ENCODE measurements at places on chromosomes 5 and 9. TPM values are rescaled to one million over a fixed set of nuclear protein-coding genes. Genes with fewer than 3 reads are reported as not detected.

PAPPA gene
- 39.9 TPM for polyA plus RNA-seq

HBEGF gene
- polyA plus RNA-seq = 3.1 TPM

GFI1B gene
- polyA plus RNA-seq = not detected

PCDHB9 gene
- 0.49 TPM for polyA plus RNA-seq

SPINK13 gene
- polyA plus RNA-seq = not detected

KCNV2 gene
- polyA plus RNA-seq = not detected

PKN3 gene
- polyA plus RNA-seq = 3.4 TPM

PAX5 gene
- not detected for polyA plus RNA-seq

DNA sequence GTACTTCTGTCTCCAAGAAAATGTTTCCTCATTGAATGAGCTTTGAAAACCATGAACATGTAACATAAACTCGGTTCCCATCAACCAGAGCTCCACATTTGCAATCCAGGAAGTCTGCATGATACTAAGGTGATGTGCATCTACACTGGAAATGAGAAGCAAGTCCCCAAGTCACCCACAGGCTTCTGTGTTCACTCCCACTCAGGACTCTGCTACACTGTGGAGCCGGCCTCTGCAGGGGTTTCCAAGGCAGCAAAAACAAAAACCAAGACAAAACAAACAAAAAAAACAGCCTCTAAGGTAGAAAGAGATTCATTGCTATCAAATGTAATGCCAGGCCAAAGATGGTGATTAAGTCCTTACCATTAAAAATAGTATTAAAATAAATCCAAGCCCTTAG lies 593.7 kb downstream of the IRX1 start:
- no peak for DNase-seq

DNA sequence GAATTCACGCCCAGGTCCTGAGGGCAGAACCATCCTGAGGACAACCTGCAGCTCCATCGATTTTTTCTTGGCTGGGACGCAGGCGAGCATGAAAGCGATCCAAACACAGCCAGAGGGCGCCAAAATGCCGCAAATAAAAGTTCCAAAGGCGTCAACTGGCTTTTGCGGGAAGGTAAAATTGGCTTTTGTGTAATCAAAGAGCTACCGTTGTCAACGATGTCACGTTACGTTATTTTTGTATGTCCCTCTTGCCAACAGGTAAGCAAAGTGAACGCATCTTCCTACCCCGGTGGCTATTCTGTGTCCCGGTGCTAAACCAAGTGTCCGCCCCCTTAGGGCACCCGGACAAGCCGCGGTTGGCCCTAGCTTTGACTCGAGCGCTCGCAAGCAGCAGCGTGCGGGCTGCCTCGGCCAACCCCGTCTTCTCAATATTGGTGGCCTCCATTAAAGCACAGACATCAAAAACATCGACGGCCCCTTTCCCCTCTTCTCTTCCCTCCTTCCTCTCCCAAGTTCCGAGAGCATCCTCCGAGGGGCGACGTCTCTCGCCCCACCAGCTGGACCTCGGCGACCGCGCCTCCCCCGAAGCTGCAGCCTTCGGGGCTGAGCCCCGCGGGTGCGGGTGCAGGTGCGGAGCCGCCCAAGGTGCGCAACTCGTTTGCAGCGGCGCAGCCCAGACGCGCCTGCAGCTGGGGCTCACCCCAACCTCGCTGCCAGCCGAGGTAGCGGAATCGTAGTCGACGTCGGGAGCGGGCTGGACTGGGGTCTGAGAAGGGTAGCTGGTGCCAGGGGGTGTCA lies 1.1 kb upstream of the BASP1 start:
- DNase-seq = no peak

DNA sequence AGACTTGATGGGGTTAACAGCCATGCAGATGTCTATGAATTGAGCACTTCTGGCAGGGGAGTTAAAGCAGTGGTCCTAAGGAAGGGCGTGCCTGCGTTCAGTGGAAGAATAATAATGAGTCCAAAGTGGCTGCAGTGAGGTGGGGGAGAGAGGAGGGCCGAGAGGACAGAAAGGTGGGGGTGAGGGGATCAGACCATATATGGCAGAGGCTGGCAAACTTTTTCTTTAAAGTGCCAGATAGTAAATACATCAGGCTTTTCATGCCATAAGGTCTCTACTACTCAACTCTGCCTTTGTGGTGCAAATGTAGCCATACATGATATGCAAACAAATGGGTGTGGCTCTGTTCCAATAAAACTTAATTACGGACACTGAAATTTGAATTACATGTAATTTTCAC lies 77.1 kb downstream of the STRBP start:
- DNase-seq = no peak

DNA sequence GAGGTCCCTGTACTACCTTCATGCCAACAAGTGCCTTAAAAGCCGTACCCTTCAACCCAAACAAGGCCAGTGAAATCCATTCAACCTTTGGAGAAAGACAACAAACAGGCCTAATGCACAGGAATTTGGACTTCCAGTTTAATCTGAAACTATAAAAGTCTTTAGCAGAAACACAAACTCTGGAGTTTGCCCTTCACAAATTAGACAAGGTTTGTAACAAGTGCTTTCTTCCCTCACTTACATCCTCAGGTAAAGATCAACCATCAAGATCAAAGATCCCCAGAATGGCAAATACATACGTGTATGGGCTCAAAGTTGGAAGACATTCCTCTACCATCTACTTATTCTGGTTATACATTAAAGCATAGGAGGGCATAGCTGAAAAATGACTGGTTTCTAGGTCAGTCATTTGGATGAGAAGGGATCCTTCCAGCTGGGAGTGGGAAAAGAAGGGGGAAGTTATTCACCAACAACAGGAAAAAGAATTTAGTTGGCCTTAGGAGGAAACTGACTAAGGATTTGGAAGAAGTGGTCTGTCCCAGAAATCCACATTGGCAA lies 2.0 kb downstream of the DAB2 start:
- no peak for DNase-seq

GRCh38 chr9:124264823-124265233 lies 7.1 kb downstream of the NEK6 start:
- peak; percentile 62 for DNase-seq

GRCh38 chr5:125199968-125200865 lies 453.8 kb upstream of the ZNF608 start:
- DNase-seq = no peak

DNA sequence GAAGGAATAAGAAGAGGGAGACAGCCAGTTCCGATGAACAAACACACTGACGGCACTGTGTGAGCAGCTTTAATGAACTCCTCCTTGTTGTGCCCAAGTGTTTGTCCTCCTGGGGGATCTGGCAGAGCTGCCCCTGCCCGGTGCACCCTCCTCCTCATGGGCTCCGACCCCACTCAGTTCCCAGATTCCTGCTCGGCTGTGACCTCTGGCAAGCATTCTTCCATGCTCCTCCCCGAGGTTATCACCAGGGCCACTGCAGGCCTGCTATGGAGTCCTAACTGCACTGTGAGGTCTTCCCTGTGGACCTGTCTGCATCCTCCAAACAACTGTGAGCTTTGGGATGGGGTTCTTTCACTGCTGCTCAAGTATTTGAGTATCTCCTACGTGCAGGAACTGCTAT lies 142.2 kb downstream of the DCP2 start:
- no peak for DNase-seq

- no peak for DNase-seq
These were observed 13.7 kb downstream of the DOLPP1 start for GRCh38 chr9:129094387-129095169.

DNA sequence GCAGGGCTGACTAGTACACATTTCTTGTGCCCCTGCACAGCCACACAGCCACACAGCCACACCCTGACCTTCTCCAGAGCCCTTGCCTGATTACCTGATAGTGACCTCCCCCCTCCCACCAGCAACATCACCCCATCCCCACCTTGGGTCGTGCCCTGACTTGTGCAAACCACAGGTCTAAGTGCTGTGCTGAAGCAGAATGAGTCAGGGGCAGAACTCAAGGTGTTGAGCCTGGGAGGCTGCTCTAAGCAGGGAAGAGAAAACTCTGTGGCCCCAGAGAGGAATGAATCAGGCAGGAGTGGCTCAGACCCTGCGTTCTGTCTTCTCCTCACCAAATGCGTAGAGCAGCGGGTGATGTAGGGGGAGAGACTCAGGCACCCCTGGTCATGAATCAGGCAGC lies 24.3 kb upstream of the FAT2 start:
- DNase-seq = no peak

Measured in BJ (cell line).